ENCODE measurements at places on chromosomes 3 and 15. TPM values are rescaled to one million over a fixed set of nuclear protein-coding genes. Genes with fewer than 3 reads are reported as not detected.

ZBED2 gene
- total RNA-seq: not detected

CPN2 gene
- total RNA-seq: not detected

CHRNA7 gene
- 0.16 TPM for total RNA-seq

DNA sequence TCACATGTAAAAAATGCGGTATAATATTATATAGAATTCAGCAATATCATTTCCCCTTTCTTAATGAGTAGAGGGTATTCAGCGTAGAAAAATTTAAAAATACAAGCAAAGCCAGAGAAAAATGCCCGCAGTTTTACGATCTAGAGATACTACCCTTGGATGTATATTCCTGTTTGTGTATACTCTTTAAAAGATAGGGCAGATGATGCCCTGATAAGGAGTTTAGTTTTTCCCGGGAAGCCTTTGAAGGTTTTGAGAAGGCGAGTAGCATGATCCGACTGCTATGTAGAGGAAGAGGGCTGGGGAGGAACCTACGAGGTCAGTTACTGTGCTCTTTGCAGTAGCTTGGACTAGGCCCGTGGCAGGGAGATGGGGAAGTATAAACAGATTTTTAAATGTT is 1.2 kb downstream of the YEATS2 start:
- DNase-seq: peak; percentile 25

GRCh38 chr3:45657853-45658252 is 31.3 kb upstream of the SACM1L start:
- no peak for DNase-seq

DNA sequence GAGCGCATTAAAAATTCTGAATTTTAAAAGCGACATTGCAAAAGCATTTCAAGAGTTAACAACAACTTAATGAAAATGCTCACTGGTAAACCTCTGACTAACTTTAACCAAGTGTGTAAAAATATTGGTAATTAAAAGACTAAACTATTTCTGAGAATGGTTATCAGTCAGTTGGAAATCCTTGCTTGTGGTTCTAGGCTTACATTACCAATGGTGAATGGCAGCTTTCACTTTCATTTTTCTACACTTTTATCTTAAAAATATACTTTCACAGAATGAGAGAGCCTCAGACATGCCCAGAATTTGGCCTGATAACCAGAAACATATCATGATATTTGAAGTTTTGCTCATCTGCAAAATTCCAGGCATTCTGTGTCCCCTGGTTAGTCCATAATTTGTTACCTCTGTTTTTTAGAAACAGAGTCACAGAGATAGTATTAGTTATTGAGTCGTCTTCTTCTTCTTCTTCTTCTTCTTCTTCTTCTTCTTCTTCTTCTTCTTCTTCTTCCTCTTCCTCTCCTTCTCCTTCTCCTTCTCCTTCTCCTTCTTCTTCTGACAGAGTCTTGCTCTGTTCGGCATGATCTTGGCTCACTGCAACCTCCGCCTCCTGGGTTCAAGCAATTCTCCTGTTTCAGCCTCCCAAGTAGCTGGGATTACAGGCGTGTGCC is 5.5 kb upstream of the RNF111 start:
- DNase-seq: no peak

GRCh38 chr3:48156163-48156562 is 32.1 kb downstream of the CDC25A start:
- DNase-seq: no peak

- peak; percentile 65 for DNase-seq
Observed at GRCh38 chr3:196948442-196949284, 6.3 kb upstream of the NCBP2 start.

Data from myocyte (in vitro differentiated cells).